Right lung (tissue), 10 donors: ENCODE measurements at places on chromosomes 16 and 17. TPM values are rescaled to one million over a fixed set of nuclear protein-coding genes. Genes with fewer than 3 reads are reported as not detected.

DNA sequence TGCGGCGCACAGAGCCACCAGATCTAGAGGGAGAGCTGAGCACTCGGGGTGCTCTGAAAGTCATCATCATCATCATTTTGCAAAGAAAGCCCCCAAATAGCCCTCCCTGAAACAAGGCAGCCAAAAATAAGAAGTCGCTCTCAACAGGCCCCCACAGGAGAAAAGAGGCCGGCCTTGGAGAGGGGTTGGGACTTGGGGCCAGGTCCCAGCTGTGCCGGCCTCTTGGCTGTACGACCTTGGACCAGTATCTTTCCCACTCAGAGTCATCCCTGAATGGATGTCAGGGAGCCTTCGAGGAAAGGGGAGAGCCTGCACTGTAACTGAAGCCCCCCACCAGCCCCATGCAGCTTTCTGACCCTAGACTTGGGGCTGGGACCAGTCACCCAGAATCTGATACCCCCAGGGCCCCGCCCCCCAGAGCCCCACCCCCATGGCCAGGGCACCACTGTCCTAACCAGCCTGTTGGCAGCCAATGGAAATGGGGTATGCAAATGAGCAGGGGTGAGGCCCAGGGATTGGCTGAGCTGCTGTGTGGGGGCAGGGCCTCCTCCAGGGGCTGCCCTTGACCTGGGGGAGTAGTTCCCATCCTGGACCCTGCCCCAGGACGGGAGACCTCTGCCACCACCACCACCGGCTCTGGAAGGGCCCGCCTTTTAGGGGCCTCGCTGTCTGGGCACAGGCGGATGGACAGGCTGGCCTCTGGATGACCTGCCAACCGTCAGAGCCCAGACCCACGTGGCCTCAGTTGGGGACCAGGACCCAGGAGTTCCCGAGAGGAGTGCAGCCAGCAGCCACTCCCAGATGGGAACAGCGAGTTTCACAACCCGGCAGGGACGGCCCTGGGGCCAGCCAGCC, 15.4 kb downstream of the ZFPM1 start:
- no peak for DNase-seq

DNA sequence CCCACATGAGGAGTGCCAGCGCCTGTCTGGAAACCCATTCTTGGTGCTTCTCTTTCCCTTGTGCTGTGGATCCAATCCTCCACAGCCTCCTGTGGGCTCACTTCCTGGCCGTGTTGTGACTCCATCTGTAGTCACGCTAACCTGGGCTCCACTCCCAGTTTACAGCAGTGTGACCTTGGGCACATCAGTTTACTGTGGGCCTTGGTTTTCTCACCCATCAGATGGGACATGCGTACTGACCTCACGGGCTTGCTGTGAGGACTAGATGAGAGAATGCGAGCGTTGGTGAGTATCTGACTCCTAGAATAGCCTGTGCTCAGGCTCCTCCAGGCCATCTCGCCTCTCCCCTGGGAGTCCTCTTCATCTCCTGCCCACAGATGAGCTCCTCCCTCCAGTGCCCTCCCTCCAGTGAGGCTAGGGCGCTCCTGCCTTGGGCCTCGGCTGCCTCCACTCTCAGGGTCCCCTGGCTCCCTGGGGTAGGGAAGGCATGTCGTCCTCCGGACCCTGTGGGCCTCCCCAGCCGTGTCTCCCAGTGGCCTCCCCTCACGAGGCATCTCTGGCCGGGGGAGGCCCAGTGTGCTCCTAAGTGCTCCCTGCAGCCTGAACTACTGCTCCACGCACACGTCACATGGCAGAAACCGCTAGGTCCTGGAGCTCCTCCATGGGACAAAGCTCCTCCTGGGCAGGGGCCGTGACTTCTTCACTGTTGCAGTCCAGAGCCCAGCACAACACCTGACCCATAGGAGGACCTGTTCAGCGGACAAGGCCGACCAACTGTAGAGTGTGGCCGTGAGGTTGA, 5.2 kb upstream of the FOXJ1 start:
- DNase-seq: no peak

DNA sequence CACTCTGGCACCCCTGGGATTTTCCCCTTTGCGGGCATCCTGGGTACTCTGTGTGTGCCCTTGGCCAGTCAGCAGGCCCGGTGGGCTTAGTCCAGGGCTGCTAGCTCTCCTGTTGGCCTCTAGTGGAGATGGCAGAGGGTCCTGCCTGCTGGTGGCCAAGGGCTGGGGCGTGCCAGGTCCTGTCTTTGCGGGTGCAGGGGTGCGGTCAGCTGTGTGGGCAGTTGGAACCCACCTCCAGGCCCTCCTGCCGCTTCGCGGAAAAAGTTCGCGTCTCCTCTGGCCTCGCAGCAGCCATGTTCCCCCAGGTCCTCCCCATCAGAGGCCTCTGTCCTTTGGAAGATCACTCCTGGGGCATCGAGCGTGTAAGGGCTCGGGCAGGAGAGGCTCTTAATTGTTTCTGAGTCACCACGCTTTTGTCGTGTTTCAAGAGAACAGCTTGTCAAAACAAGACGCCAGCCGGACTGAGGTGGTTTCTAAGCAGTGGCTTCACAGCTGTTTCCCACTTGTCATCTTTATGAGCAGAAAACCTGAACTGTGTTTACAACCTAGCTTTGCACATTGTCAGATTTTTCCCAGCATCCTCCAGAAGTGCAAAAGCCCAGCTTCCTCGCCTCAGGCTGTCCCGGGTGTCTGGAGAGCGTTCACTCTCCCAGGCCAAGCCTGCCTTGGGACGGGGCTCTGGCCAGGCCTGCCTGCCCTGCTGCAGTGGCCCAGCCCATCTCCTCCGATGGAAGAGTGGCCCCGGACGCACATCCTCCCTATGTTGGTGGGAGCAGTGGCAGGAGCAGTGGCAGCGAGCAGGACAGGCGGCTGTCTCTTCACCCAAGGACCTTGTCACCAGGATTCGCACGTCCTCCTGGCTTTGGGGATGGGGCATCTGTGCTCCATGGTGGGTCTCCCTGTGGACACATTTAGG, 5.0 kb upstream of the DNASE1L2 start:
- DNase-seq: no peak

Gene AOC3
- polyA plus RNA-seq: 184 TPM

GRCh38 chr17:28201315-28201714, 117.7 kb upstream of the TMEM97 start:
- no peak for DNase-seq

Gene TNFSF13
- polyA plus RNA-seq: 16.2 TPM

- DNase-seq: no peak
Observed at GRCh38 chr17:38632334-38632733, 26.6 kb upstream of the SRCIN1 start.

Gene CAMKK1
- 2.5 TPM for polyA plus RNA-seq

DNA sequence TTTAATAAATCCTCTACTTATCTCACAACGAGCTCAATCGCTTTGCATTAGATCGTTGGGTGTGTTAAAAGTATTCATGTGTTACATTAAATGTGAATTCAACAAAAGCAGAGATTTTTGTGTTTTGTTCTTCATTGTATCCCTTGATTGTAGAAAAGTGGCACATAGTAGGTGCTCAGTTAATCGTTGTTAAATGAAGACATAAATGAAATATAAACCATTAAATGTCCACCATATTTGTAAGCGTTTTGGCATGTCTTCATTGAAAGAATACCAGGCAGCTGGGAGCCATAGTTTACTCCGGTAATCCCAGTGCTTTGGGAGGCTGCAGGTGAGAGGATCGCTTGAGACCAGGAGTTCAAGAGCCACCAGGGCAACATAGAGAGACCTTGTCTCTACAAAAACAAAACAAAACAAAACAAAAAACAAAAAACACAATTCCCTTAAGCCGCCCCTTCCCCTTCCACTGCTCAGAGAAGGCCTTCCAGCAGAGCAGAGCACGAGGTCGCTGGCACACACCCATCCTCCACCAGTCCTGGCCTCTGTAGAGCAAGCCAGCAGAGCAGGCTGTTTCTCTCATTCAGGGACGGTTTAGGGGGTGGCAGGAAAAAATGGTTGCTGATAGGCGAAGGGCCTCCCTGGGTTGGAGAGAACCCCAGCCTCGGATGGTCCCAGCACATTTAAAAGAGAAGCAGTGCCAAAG, 673 bp upstream of the CHD9 start:
- no peak for DNase-seq

- no peak for DNase-seq
Observed at GRCh38 chr16:82715833-82716232, 89.1 kb downstream of the CDH13 start.

- DNase-seq: no peak
Observed at GRCh38 chr17:13484020-13484419, 117.7 kb downstream of the HS3ST3A1 start.

DNA sequence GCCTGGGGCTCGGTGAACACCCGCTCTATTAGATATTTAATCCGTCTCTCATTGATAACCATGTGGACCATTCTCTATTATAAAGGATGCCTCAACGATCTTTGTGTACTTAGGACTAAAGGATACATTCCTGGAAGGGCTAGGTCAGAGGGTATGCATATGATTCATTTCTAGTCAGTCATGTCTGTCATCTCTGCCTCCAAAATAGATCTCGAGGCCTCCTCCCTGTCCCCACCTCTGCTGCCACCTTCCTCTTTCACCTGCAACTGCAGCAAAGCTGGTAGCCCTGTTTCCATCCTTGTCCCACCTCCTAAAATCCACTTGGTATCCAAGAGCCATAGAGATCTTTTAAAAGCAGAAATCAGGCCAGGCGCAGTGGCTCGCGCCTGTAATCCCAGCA, 121.5 kb downstream of the KATNIP start:
- DNase-seq: no peak

DNA sequence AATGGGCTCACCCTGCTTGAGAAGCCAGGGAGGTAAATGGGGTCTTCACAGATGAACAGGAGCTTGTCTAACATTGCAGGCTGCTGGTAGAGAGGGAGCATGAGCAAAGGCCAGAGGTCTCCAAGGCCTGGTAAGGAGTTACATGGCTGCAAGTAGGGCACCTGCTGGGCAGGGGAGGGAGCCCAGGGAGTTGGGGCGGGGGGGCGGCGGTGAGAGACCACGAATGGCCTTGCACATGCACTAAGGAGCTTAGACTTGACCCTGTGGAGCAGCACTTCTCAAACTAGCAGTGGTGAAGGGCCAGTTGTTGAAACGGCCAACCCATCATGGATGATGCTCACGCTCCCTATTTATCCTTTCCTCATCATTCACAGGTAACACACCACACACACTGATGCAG, 38.4 kb downstream of the ERN1 start:
- DNase-seq: no peak

GRCh38 chr16:71473891-71474290, 11.8 kb upstream of the ZNF23 start:
- DNase-seq: no peak

- peak; percentile 26 for DNase-seq
Observed at GRCh38 chr17:10618202-10618635, 38.9 kb downstream of the MYH3 start.

- no peak for DNase-seq
Observed at GRCh38 chr16:87939562-87940423, 3.5 kb upstream of the CA5A start.

DNA sequence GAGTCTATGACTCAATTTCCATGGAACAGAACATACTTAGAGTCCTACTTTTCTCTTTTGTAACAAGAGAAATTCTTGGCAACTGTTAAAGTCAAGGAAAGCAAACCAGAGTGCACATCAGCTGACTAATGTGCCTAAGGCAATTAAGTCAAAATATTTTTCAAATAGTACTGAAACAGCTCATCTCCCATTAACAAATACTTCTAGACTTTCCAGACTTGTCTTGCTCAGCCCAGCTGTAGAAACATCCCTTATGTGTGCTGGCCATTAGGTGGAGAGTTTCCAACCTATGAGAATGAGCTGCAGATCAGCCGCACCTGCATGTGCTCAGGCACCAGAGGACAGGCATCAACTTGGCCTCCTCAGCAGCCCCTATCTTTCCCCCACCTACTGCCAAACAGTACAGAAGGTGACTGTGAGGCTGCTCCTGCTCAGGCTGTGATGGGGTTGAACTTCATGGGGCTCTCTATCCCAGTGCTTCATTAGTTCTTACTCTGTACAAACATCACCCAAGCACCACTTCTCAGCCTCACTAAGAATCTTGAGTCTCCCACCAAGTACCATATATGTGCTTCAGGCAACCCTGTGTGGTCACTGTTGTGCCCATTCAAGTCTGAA, 32.2 kb downstream of the TEX2 start:
- DNase-seq: no peak

Gene LYZL6
- not detected for polyA plus RNA-seq
